ENCODE measurements at places on chromosomes 3 and 15.
A peak's percentile ranks its signal among the peaks of the same experiment; 100 is the strongest.

GRCh38 chr15:54101664-54102270 is 123.5 kb downstream of the UNC13C start:
- DNase-seq = no peak

DNA sequence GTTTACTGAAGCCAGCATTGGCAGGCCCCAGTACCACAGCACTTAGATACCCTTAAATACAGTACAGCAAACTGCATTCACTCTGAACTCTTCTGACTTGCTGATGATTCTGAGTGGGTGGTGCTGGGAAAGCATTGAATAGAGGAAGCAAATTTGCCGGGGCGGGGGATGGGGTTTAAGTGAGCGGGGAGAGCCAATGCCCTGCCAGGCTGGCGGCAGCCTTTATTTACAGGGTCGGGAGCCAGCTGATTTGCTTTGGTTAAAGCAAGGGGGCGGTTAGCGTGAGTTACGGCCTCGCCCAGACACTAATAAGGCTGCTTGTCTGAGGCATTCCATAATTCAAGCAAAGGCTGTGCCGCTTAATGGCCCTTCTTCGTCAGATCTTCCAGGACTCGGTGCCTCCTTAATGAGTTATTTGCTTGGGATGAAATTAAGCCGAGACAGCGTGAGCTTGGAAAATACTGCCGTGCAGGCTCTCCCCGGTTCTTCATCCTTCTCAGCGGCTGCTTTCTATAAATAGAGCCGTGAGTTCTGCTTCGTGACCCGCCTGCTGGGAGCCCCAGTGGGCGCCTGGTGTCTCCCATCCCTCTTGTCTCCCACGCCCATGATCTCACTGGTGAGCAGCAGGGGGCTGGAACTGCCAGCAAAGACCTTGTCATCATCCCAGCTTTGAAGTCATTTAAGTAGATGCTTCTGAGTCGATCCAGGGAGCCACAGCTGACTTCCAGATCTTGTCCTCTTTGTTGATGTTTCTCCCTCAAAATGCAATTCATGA is 25.8 kb downstream of the SPSB4 start:
- peak; percentile 37 for DNase-seq

- no peak for DNase-seq
Measured at GRCh38 chr15:23052522-23052921, 13.2 kb upstream of the TUBGCP5 start.

DNA sequence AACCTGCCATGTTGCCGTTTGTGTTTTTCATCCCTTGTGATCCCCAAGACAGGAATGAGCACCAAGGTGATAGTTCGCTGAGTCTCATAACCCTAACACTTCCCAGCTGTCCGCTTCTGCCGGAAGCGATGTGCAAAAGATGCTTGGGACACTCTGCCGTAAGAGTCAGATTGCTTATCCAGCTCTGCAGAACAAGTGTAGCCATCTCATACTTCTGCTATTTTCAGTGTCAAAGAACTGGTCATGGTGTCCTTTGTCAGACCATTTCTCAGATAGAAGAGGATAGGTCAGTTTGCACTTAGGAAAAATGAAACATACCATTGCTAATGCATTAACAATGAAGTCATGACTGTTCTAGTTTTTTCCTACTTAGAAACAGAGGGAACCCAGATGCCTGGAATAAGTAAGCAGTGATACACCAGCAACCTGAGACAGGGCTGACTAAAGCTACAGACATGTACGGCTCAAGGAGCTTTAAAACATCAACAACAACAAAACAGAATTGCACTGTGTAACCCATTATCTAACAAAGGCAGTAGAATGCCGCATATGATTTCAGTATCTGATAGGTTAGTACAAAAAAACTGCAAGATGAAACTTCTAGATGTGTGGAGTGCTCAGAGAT is 134.0 kb upstream of the IL12A start:
- peak; percentile 91 for DNase-seq

- no peak for DNase-seq
Measured at GRCh38 chr3:99972380-99973104, 141.8 kb downstream of the FILIP1L start.

DNA sequence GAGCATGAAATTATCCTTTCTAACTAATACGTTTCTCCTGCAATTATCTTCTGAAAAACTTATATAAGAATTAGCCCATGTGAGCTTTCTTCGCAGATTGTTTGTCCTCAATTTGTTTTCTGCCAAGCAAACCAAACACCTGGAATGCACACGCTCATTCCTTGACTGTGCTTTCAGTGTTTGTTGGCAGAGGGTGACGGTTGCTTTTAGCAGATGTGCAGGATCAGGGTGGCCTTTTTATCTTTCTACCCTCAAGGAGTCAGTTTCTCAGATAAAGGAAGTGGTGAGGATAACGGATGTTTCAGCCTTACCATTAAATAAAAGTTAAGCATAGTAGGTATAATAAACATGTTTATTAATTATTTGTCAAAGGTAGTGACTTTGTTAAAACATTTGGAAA is 15.2 kb downstream of the ARPP21 start:
- DNase-seq = no peak

GRCh38 chr15:42727750-42728381 is 9.1 kb downstream of the CDAN1 start:
- DNase-seq = no peak

DNA sequence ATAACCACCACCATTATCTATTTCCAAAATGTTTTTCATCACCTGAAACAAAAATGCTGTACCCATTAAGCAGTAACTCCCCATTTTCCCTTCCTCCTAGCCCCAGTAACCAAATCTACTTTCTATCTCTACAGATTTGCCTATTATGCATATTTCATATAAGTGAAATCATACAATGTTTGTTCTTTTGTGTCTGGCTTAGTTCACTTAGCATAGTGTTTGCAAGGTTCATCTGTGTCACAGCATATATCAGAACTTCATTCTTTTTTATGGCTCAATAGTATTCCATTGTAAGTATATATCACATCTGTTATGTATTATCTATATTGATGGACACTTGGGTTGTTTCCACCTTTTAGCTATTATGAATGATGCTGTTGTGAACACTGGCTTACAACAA is 16.7 kb upstream of the GMPPB start:
- DNase-seq = no peak

GRCh38 chr3:119703820-119704531 is 1.2 kb downstream of the CFAP91 start:
- DNase-seq = no peak

- DNase-seq = no peak
Measured at GRCh38 chr15:99571299-99571698, 5.5 kb downstream of the MEF2A start.

DNA sequence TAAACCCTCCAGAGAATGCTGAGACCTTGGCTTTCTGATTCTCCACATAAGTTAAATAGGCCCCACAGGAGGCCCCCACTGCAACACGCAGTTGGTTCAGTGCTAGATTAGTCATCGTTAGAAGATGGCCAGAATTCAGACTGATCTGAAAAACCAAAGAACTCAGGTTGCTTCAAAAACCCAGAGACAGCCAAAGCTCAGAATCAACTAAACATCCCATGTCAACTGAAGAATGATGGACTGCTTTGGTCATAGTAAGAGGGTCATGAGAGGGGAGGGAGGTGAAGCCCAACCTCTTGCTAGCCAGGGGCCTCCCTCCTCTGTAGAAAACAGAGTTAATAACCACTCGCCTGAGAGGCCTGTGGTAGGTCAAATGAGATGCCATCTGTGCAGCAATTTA is 93.1 kb downstream of the AKAP13 start:
- peak; percentile 89 for DNase-seq

DNA sequence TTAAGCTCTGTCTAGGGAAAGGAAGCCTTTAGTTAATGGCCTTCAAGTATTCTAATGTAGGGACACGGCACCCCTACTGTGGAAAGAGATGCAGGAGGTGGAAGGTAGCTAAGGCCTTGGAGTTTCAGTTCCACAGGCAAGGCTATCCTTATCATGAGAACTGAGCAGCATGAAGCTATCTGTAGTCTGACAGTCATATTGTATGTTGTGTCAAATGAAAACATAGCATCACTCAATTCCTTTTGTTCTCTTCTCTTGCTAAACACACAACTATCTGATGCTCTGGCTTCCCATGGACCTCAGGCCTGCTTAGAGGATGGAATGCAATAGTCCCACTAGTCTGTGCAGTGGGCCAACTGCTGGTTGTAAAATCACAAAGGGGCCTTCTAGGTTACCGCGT is 380.9 kb downstream of the FHIT start:
- DNase-seq = no peak

DNA sequence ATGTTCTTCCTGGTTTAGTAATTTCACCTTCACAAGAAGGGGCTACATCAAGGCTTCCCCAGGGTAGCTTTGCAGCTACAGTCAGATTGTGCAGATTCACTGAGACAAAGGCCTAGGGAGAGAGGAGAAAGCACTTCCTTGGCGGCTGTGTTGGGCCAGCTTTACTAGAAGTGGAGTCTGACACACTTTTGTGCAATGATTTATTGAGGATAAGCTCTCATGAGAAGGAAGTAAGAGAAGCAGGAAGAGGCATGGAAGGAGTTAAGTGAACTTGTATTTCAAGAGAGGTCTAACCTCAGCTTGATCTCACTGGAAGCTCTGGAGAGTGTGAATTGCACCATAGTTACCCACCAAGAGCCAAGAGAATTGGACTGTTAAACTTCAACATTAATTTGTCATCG is 78.9 kb downstream of the TGFBR2 start:
- peak; percentile 11 for DNase-seq

DNA sequence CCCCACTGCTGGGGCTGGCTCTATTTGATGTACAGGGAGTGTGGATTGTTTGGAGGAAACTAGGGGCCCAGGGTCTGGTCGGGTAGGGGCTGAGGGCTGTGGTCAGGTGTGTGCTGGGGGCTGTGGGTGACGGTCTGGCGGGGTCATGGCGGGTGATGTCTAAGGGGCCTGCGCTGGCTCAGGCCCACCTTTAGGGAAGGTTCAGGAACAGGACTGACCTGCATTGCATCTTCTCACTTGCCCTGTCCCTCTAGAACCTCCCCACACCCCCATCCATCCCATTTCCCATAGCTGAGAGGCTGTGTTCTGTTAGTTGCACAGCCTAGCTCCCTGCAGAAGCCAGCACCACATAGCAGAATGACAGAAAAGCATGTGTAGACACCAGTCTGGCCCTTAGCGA is 39.1 kb downstream of the SCN5A start:
- DNase-seq = no peak

DNA sequence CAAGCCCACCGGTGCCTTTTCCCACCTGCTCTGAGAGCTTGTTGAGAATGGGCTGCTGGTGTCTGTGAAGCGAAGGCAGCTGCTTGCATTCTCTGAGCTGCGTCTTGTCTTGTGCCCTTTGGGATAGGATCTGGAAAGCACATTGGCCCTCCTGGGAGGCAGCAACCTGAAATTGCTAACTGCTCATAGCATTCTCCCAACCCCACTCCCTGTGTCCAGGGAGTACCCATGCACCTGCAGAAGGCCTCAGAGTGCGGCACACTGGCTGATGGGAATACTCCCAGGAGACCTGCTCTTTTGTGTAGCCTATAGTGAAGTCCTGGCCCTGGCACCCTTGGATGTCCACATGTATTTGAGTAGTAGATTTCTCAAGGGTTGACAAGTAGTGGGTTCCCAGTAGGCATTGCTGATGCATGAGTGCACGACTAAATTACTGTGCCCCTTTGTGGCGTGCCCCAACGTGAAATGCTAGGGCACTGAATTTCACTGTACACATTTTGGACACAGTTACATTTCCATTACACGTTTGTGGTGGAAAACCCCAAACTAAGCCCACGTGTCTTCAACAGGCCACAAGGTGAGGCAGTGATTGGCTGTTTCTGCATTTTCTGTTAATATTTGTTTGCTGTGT is 3.7 kb downstream of the EPHB1 start:
- no peak for DNase-seq

GRCh38 chr3:161607056-161607455 is 110.4 kb downstream of the OTOL1 start:
- DNase-seq = no peak

- no peak for DNase-seq
Measured at GRCh38 chr3:160047876-160048275, 59.2 kb downstream of the IL12A start.

DNA sequence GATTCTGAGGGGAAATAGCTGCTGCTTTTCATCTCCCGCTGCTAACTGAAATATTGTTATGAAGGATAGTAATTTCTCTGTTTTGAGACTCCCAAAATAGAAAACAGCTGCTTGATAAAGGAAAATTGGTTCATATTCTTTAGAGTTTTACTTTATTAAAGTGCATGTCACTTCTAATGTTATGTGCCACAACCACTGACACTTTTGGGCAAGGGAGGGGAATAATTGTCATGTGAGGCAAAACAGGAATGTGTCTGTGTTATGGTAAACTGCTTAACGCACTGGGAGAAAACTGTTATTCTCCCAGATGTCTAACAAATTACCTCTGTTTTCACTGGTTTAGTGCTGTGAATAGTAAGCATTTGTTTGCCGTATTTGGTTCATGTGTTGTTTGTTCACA is 201.6 kb downstream of the PDZRN3 start:
- DNase-seq = no peak

GRCh38 chr3:47152578-47152977 is 11.3 kb downstream of the SETD2 start:
- no peak for DNase-seq

DNA sequence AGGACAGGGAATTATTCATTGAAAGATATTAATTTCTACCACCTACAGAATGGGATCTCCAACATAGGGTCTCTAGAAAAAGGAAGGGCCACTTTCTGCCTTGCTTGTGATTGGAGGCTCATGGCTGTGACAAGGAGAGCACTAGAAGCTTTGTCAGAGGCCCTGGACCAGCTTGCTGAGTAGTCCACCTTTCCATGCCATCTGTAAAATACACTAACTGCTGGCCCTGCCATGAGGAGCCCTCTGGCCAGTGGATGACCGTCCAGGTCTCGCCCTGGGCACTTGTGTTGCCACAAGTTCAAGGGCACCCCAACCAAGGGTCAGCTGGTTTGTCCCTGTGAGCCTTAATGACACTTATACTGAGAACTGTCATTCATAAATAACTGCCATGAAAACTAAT is 1.6 kb upstream of the SYNM start:
- DNase-seq = no peak

GRCh38 chr15:69807721-69808120 is 290.0 kb downstream of the TLE3 start:
- no peak for DNase-seq

GRCh38 chr3:197026481-197026866 is 3.1 kb downstream of the MELTF start:
- DNase-seq = no peak

- DNase-seq = no peak
Measured at GRCh38 chr3:87120881-87121280, 106.2 kb upstream of the CHMP2B start.

GRCh38 chr3:52931328-52931727 is 34.0 kb upstream of the STIMATE start:
- DNase-seq = no peak

GRCh38 chr15:84582583-84583157 is 18.1 kb upstream of the ZSCAN2 start:
- no peak for DNase-seq

GRCh38 chr3:186790261-186790981 is 7.0 kb downstream of the EIF4A2 start:
- DNase-seq = peak; percentile 51

GRCh38 chr15:40917585-40917984 is 11.6 kb upstream of the DLL4 start:
- DNase-seq = no peak

- DNase-seq = no peak
Measured at GRCh38 chr15:53437366-53437765, 322.1 kb downstream of the WDR72 start.

Data from fibroblast of upper back skin (primary cell).